Naive thymus-derived CD8-positive, alpha-beta T cell (primary cell): ENCODE measurements at places on chromosomes 6 and 20.

GRCh38 chr20:43981540-43981939, 66.9 kb downstream of the TOX2 start:
- no peak for DNase-seq

- no peak for DNase-seq
Observed at GRCh38 chr6:14543971-14544585, 426.5 kb downstream of the CD83 start.

- no peak for DNase-seq
Observed at GRCh38 chr6:153058909-153059308, 56.4 kb upstream of the MTRF1L start.

DNA sequence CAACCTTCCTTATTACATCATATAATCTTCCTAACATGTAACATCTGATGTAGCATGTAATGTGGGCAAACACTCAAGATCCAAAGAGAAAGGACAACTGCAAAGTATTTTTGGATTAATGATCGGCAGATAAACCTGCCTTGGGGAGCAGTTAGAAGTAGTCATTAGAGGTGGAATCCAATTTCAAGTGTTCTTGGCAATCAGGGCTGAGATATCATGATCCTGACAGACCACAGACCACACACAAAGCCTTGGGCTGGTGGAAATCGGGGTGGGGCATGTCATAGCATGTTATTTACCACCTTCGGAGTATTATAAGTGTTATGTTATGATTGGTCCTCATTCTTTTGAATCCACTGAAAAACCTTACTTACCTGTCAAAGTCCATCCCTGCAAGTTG, 16.3 kb downstream of the NCOA5 start:
- no peak for DNase-seq

- DNase-seq = no peak
Observed at GRCh38 chr6:47352194-47352920, 42.7 kb upstream of the TNFRSF21 start.

GRCh38 chr6:82111114-82111513, 136.4 kb downstream of the IBTK start:
- no peak for DNase-seq

DNA sequence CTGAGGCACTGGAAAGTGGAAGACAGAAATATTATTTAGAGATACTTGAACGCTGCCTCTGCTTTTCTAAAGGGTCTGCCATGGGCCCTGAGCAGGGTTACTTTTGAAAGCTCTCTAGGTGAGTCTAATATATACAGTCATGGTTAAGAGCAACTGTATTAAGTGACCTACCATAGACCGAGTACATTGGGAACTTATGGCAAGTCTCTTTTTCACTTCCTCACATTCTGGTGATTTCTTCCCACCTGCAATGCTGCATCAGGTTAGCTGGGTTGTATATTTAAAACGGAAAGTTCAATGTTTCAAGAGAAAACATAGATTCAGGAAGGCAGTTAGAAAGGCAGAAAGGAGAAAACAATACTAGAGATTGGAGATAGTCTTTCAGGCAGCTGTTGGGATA, 154.7 kb downstream of the PHF3 start:
- DNase-seq = no peak

DNA sequence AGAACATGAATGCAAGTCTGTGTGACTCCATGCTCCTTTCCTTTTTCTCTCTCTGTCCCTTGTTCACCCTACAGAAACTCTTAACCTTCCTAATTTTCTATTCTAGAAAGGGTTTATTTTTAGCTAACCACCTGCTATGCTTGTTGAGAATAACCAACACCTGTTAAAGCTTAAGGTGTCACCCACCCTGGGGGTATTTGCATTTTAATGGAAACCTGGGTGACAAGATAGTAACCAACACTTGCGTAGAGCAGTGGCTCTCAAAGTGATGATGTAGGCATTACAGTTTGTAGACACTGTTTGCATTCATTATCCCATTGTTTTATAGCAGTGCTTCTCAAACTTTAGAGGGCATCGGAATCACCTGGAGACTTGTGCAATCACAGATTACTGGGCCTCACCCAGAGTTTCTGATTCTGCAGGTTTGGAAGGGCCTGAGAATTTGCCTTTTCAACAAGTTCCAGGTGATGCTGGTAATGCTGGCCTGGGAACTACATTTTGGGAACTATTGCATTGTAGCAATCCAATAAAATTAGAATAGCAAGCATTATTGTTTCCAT, 114.4 kb upstream of the ARMC2 start:
- DNase-seq = no peak

DNA sequence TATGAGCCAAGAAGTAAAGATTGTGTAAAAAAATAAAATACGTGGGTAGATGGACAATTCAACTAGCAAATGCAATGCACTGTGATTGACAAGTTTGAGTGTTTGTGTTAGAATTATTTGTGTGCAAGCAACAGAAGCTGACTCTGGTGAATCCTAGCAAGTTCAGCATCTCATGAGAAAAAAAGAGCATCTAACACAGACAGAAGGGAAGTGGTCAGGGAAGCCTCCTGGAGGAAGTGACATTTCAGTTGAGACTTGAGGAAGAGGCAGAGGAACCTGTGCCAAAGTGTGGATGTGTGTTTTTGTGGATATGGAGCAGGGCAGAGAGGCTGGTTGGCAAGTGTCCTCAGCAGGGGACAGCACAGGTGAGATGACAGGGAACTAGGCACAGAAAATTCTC, 248.7 kb downstream of the ZNF217 start:
- no peak for DNase-seq
